Effector memory CD4-positive, alpha-beta T cell (primary cell): ENCODE measurements at places on chromosomes 7 and 10.

- DNase-seq = no peak
These were observed 38.0 kb downstream of the SNX10 start for GRCh38 chr7:26329520-26330255.

- no peak for DNase-seq
These were observed 208.8 kb downstream of the HIBADH start for GRCh38 chr7:27453702-27454405.

GRCh38 chr10:6228010-6228511 is 25.3 kb downstream of the PFKFB3 start:
- DNase-seq = no peak

- no peak for DNase-seq
These were observed 330.1 kb upstream of the LRGUK start for GRCh38 chr7:133796782-133797745.

DNA sequence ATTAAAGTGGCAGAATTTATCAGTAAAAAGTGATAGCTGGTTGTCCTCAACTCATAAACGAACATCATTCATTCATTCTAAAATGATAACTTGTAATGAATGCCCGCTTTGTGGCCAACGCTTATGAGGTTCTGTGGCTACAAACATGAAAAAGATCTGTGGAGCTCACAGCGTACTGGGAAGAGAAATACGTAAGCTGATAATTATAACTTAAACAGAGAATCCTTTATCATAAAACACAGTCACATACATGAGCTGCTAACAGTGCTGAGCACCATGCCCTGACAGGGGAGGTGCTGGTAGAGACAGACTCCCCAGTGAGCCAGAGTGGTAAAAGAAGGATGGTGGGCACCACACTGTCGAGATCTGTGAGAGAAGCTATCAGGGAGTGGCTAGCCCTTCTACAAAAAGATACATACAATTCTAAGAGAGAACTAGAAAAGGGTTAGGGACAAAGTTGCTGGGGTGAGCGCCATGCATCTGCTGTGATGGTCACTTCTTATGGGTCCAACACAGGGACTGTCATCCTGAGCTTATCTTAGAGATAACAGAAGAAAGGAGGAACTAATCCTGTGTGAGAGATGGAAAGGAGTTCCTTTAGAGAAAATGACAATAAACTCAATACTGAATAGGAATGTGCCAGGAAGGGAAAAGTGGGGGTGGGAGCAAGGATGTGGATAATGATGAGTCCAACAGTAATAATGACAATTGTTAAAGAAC is 106.7 kb downstream of the USP6NL start:
- DNase-seq = no peak

GRCh38 chr10:109126016-109126415 is 797.3 kb downstream of the XPNPEP1 start:
- DNase-seq = no peak

DNA sequence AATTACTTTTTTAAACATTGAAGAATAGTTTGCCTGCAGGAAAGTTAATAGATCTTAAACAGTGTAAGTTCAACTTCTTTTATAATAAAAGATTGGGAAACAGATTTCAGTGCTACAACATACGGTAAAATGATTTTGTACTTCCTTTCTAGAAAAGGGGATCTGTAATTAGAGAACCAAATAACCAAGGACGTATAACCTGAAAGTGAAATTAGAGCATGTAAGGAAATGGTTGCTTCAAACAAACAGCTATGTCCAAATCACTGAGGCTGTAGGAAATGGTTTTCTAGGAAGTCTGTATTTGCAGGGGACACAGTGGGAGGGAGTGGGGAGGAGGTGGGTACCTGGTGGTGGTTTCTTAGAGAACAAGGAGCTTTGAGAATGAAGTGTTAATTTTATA is 57.9 kb upstream of the EXOC6 start:
- no peak for DNase-seq

DNA sequence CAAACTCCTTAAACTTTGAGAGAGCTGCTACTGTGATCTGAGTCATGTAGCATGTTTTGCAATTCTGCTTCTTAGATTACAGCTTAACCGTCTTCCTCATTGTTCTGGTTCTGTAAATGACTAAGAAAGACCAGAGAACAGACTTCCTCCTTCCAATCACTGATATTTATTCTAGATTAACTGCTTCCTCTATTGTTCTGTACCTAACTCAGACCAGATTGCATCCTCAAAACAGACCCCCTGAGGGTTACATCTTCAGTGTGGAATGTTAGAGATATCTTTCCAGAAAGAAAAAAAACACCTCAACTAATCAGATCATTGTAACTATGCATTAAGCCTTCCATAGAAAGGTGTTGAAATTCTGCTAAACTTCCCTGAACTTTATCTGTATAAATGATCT is 5.7 kb upstream of the PIP start:
- no peak for DNase-seq

DNA sequence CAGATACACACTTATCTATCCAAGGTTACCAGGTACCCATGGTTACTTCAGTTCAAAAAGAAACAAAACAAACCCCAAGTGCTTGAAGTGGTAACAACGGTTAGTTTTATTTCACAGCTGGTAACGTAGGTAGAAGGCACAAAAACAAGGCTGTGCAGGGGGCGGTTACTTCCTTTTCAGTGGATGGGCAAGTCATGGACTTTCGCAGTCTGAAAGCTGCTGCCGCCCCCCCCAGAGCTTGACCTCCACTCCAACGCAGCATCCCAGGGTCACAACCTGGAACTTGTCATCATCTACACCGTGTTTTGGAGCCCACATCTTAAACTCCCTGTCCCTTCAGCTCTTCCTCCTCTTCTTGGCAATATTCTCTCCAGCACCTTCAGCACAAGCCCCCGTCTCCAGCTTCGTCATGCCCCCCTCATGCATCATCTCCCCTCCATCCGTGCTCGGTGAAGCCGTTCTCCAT is 181.2 kb upstream of the ITGB1 start:
- peak; percentile 61 for DNase-seq

DNA sequence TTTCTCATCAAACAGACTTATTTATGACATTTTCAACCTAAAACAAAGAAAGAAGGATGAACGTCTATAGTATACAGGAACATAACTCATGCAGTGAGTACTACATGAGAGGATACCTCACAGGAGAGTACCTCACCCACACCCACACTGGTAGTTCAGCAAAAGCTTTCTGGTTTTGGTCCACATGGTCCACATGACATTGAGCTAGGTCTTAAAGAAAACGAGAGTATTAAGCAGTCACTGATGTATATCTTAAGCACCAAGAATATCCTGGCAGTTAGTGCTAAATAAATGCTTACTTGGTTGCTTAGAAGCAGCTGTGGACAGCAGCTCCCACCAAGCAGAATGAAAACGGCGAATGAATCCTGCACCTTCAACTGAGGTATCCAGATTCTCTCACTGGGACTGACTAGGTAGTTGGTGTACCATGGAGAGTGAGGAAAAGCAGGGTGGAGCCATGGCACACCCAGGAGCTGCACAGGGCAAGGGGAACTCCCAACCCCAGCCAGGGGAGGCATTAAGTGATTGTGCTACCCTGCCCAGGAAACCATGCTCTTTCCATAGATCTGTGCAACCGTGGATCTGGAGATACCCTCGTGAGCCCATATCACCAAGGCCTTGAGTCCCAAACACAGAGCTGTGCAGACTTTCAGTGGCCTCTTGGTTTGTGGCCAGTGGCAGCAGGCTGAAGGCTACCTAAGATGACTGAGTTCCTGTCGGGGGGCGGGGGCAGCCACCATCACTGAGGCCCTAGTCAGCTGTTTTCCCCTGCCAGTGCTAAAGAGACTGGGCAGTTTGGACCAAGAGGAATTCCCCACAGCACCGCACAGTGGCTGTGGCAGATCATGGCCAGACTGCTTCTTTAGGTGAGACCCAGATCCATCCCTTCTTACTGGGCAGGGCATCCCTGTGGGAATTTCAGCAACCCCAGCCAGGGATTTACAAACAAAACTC is 143.4 kb downstream of the SGMS1 start:
- DNase-seq = no peak

DNA sequence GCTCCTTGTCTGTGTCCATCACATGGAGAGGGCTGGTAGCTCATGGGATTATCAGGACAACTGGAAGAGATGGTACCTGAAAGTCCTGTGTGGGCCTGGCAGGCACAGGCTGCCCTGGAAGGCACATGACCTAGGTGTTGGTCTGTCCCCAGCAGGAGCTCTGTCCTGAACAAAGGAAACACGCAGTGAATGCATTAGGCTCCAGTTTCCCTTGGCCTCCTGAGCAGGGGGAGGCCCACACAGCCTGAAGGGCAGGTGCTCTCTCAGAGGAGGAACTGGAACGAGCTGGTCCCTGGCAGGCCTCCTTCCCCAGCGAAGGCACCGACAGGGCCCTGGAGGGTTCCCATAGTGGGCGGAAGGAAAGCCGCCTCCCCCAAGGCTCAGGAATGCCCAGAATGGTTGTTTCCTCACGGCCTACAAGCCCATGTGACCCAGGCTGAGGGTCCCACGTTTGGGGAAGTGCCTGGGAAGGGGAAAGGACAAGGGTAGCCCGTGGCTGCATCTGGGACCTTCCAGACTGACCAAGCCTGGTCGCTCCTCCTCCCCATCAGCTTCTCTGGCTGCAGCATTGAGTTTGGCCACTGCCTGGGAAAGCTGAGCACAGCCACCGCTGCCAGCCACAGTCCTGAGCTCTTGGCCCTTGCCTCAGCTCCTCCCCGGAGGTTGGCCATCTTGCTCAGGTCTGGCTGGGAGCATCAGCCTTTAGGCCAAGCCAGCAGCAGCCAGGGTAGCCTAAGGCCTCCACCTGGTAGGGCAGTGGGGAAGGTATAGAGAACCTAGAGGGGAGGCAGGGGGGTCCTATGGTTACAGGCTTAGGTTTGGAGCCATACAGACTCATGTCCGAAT is 21.8 kb downstream of the CXCL12 start:
- no peak for DNase-seq

DNA sequence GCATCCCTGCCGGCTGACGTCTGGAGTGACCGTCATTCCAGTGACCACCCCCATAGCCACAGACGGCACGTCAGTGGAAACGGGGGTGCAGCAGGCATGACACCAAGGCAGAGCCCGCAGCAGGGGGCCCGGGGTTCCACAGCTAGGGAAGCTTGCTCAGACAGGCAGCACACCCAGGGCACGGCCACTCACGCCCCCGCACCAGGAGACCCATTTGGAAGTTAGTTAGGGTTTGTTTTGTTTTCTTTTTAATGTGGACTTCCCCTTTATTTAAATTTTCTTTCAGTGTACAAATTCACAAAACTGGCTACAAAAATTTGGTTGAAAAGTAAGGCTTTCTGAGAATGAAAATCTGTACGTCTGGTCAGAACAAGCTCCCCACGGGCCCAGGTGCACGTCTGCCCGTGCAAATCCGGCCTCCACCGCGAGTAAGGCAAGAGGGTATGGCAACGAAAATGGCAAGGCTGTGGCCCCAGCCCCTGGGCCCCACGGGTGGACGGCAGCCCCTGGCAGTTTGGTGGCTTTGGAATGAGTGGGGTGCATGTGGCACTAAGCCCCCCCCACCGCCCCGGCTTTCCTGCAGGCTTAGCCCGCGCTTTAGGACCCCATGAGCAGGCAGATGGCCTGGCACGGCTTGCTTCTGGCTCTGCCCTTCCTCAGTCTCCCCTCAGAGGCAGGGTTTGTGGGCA is 124.2 kb downstream of the FAM53B start:
- DNase-seq = no peak

DNA sequence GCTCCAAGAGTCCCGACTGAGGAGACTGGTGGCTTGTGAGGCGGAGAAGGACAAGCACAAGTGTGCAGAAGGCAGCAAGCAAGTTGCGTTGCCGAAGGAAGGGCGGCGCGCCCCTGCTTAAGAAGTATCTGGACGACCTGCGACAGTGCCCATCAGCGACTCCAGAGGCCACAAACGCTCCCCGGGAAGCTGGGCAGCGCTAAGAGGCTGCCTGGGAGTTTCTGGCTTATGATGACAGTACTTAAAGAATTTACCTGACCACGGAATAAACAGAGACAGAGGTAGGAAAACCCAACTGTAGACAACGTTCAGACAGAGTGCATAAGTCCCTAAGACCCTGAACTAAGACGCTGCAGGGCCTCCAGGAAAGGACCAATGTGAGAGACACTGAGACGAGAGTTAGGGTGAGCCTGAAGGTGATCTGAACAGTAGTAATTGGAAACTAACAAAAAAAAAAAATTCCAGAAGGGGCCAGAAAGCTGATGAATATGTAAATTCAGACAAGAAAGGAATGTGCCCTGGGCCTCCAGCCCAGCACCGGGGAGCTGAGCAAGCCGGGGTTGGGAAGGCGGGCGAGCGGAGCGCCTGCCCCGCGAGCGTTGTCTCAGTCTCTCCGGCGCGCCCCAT is 1.0 kb downstream of the OSBPL3 start:
- DNase-seq = no peak

DNA sequence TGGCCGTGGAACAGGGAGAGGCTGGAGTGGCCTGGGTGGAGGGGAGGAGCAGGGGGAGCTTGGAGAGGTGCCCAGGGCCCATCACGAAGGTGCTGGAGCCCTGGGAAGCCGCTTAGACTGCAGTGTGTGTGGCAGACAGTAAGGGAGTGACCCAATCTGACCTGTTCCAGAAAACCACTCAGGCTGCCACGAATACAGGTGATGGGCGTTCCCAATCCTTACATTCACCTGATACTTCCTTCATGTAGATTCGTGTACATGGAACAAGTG is 161.7 kb downstream of the SVIL start:
- DNase-seq = no peak

GRCh38 chr7:17299483-17299991 is 1.1 kb downstream of the AHR start:
- DNase-seq = no peak

DNA sequence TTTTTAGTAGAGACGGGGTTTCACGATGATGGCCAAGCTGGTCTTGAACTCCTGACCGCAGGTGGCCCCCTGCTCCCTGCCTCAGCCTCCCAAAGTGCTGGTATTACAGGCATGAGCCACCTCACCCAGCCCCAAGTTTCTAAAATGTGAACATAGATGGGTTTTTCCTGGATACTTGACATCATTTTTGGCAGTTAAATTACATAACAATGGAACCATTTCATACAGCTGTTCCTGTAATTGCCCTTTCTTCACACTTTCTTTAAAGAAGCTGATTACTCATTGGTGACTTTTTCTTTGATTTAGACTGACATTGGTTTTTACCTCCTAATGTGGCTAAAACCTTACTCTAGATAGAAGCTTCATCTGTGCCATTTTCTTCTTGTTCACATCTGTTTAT is 5.9 kb downstream of the ZKSCAN1 start:
- DNase-seq = no peak

DNA sequence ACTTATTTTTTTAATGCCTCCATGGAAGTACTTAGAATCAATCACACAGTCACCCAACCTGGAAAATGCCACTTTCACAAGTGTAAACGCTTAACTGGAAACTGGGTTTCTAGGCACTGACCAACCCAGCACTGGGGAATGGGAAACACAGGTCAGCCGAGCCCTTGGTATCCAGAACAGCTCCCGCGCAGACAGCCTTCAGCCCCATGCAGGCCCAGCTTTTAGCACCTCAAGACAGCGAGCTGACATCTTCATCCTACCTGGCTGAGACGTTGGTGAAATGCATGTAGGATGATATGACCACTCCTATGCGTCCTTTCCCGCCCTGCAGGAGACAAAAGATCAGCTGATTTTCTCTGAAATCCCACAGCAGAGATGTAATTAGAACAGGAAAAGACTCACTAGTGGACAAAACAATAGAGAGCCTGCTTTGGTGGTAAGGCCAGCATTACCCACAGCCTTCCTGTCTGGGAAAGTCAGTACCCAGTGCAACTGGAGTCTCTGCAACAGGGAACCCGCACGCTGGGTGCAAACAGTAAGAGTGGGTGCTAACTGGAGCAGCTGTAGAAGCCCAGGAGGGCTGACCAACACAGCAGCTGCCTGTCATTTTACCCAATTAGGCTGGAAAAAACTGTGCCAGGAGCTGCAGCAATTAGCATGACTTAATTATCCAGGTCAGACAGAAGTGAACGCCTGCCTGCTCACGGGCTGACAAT is 153.7 kb downstream of the TNS3 start:
- DNase-seq = no peak
